ENCODE measurements at places on chromosomes 7 and 10.

DNA sequence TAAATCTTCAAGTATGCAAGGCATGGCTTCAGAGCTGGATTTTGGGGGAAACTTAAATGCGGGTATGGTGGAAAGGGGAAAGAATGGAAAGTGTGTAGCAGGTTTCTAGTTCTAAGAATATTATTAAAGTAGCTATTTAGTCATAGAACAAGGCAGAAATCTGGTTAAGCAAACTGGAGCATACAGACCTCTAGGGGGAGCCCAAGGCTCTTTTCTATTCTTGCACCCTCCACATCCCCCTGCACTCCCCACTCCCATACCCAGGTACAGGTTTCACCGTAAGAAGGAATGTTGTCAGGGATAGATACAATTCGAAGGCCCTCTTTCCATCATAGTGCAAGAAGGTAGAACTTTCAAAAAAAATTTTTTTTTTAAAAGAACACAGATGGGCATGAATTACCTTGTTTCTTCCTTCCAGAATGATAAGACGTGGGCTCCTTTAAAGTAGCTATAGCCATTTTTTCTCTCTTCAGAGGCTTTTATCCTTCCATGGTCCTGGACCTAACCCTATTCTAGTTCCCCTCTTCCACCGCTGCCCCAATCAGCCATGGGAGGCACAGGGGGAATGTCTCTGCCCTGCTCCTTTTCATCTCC, 41.5 kb upstream of the SMIM30 start:
- no peak for DNase-seq

DNA sequence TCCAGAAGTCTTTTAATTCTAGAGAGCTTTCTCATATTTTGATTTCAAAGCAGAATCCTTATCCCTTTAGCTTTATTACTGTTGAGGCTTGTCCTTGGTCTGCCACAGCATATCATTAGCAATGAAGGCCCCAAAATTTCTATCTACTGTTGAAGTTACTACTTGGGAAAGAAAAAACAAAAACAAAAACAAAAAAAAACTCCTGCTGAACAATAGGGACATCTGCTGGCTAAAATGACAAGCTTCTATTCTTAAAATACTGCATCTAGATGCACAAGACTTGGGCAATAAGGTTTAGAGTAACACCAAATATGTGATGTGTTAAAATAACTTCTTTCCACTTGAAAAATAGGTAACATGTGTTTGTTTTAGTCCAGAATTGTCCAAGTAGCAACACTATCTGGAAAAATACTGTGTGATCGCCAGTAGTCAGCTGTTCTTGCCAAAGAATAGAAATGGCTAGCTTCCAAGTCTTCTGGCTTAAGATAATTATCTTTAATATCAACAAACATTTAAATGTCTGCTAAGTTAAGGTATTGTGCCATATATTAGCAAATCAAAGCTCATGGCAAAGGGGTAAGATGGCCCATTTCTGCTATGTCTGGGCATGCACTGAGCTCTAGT, 3.8 kb upstream of the DMTF1 start:
- no peak for DNase-seq

GRCh38 chr10:79985481-79986072, 36.7 kb upstream of the SFTPD start:
- no peak for DNase-seq

DNA sequence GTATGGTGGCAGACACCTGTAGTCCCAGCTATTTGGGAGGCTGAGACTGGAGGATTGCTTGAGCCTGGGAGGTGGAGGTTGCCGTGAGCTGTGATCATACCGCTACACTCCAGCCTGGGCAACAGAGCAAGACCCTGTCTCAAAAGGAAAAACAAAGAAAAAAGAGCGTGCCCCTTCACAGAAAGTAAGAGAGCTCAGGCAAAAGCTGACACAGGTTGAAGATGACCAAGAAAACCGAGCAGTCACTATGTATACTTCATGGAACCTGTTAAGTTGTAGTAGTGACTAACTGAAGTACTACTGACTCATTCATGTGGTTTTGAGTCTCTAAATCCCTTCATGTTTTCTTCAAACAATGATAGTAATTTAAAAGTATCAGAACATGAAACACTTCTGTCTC, 1.2 kb upstream of the PRRT4 start:
- no peak for DNase-seq

GRCh38 chr7:77903597-77903996, 105.0 kb downstream of the PHTF2 start:
- no peak for DNase-seq

DNA sequence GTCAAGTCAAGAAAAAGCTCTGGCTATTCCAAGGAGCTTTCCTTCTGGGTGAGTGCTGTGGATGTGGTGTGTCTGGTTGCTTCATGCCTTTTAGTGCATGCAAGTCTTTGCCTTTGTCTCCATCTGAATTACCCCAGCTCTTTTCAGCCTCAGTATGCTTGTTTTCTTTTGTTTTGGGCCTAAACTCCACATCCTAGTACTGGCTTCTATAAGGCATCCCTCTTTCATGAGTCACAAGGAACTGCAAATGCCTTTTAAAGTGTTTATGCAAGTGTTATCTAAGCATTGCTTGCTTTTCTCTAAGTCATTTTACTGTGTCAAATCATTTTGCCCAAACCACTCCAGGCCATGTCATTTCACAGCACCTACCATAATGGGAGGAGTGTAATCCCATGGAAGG, 132.1 kb downstream of the PLCE1 start:
- DNase-seq = no peak

- no peak for DNase-seq
Observed at GRCh38 chr7:129609666-129610065, 1.9 kb upstream of the NRF1 start.

GRCh38 chr10:688312-689120, 952 bp downstream of the DIP2C start:
- DNase-seq = no peak

DNA sequence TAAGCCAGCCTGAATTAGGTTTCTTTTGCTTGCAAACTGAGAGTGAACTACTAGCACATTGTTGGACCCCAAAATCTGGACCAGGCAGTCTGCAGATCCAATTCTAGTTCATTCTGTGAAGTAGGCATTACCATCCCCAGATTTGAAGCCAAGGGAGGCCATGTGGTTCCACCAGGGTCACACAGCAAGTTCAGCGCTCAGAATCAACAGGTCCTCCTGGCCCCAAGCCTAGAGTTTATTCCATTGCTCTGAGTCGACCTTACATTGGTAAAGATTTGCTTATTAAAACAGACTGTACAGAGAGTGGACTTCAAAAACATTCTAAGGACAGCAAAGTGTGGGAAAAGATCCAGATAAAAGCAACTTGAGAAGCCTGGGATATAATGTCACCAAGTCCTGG, 50.9 kb downstream of the AFAP1L2 start:
- DNase-seq = no peak

DNA sequence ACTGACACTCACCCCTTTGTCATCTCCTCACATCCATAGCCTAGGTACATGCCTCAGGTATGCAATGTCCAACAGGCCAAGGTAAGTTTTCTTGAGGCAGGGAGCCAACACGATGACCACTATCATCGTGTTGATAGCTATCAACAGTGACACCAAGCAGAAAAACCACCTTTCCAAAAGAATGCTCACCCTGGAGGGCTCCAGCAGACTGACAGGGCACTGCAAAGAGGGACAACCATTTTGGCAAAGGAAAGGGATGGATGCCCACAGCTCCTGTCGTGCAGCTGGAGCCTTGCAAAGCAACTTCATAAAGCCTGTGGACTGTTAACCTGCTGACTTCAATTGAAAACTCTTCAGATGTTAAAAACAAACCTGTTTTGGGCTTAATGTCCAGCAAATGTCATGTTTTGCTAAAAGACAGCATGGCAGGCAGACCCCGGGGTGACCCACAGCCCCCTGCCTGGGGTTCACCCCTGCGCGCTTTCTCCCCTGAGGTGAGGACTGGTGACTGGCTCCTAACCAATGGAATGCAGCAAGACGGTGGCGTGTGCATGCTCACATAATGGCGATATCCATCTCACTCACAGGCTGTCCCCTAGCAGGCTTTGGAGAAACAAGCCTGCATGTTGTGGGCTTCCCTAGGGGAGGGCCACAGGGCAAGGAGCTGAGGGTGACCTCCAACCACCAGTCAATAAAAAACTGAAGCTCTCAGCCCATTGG, 293.8 kb downstream of the TCERG1L start:
- no peak for DNase-seq

GRCh38 chr7:116780521-116780920, 81.9 kb upstream of the CAPZA2 start:
- DNase-seq = no peak

- no peak for DNase-seq
Observed at GRCh38 chr10:70693619-70694335, 21.5 kb downstream of the ADAMTS14 start.

- no peak for DNase-seq
Observed at GRCh38 chr10:19221216-19221615, 172.6 kb downstream of the MALRD1 start.

- DNase-seq = no peak
Observed at GRCh38 chr10:101287997-101288635, 58.9 kb upstream of the LBX1 start.

DNA sequence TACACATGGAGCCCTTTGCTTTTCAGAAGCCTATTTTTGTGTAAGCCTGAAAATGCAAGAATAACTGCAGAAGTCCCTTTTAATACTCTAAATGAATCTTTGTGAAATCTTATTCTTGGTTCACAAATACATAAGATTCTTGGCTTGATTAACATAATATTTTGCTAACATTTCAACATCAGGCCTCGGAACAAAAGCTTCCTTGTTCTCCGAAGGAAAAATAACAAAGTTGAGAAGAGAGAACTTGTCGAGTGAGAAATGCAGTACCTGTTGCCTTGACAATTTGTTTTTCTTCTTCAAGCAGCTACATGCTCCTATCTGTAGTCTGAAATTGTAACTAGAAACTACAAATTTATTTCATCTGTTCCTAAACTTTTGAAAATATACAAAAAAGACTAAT, 8.5 kb downstream of the NT5C2 start:
- no peak for DNase-seq

DNA sequence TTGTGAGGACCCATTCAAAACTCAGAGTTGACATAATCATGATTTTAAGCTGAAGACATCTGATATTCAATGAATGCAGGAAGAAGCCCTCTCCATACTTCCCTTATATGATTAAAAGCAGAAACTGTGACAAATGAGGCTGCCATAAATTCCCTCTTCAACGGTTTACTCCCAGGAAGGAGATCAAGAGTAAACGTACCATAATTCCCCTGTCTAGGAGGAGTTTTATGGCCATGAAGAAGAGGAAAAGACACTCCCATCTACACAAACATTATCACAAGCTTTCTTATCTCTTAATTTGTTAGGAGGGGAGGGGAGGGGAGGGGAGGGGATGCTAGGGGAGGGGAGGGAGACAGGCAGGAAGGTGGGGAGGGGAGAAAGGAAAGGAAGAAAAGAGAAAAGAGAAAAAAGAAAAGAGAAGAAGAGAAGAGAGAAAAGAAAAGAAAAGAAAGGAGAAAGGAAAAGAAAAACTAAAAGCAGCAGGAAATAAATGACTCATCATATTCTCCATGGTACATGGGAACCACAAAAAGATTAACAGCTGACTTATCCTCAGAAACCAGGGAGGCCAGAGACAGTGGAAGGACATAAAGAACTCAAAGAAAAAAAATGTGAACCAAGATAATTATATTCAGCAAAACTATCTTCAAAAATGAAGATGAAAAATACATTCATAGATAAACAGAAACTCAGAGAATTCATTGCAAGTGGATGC, 121.6 kb downstream of the ALOX5 start:
- no peak for DNase-seq

DNA sequence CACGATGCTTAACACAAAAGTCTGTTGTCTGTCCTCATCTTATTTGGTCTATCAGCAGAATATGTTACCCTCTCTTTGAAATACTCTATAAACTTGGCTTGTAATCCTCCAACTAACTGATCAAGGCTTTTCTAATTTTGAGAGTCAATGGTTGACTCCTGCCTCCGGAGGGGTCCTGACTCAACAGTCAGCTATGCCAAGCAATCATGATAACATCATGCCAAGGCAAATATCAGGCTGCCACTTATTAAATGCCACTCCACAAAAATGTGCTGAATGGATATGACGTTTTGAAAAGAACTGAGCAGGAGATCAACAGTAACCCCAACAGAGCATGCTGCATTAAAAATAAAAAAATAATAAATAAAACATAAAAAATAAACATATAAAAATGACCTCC, 116.1 kb downstream of the PARD3 start:
- DNase-seq = no peak

DNA sequence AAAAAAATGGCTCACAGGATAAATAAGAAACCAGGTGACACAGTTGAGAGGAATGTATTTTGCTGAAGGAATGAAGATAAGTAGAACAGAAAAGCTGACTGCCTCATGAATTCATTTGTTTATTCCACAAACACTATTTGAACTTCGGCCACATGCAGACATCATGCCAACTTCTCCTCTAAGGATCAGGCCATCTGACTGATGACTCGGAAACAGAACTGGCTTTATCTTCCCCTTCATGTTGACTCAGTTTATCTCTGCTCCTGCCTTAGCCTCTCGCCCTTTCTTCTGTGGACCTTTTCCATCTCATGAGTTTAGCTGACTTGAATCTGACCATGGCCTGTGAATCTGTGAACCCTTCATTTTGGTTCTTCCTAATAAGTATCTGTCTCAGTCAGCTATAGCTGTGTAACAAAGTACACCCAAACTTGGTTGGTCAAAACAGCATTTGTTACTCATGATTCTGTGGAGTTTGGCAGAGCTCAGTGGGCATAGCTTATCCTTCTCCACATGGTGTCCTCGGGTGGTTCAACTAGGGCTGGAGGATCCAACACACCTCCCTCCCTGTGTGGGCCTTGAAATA, 44.0 kb upstream of the GRID1 start:
- no peak for DNase-seq

DNA sequence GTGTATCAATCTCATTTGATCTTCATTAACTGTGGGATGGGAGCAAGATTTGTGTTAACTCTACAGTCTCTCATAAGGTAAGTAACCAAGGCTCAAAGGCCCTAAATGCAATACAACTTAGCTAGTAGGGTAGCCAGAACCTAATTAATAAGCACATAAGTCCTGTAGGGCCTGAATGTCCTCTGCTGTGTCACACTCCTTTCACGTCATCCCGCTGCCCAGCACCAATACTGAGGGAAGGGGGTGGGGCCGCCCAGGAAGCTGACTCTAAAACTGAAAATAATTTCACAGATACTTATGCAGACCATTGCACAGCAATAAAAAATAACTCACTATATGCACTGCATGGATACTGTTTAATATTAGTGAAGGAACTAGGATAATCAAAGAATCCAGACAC, 13.7 kb downstream of the CCDC6 start:
- DNase-seq = no peak

DNA sequence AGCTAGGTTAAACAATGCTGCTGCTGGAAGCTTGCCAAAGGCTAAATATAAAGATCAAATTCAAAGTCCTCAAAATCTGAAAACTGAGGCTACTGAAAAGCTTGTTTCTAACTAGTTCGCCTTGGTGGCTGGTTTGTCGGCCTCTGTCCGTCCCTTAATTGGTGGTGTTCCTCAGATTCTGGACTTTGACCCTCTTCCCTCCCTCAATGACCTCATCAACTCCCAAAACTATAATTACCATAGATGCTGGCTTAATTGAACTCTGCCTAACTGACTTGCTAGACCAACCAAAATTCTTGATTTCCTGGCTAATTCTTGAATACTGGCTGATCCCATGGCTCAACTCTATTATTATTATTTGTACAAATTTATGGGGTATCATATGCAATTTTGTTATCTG, 15.6 kb downstream of the ARHGAP21 start:
- no peak for DNase-seq

GRCh38 chr10:121007264-121007663, 156.1 kb downstream of the WDR11 start:
- DNase-seq = no peak
